ENCODE measurements at places on chromosomes 6 and 20.

DNA sequence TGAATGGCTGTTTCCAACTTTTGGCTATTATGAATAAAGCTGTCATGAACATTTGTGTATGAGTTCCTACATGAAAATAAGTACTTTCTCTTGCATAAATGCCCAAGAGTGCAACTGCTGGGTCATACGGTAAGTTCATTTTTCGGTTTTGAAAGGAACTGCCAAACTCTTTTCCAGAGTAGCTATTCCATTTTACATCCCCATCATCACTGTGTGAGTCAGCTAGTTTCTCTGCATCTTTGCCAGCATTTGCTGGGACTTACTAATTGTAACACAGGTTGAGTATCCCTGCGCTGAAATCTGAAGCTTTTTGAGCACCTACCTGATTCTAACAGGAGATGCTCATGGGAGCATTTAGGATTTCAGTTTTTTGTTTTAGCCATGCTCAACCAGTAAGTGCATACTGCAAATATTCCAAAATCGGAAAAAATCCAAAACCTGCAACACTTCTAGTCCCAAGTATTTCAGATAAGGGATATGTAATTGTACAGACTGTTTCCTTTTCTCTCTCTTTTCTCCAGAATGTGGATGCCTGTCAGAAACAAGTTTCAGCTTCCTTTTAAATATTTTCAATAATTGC lies 118.4 kb downstream of the DTNBP1 start:
- no peak for DNase-seq

DNA sequence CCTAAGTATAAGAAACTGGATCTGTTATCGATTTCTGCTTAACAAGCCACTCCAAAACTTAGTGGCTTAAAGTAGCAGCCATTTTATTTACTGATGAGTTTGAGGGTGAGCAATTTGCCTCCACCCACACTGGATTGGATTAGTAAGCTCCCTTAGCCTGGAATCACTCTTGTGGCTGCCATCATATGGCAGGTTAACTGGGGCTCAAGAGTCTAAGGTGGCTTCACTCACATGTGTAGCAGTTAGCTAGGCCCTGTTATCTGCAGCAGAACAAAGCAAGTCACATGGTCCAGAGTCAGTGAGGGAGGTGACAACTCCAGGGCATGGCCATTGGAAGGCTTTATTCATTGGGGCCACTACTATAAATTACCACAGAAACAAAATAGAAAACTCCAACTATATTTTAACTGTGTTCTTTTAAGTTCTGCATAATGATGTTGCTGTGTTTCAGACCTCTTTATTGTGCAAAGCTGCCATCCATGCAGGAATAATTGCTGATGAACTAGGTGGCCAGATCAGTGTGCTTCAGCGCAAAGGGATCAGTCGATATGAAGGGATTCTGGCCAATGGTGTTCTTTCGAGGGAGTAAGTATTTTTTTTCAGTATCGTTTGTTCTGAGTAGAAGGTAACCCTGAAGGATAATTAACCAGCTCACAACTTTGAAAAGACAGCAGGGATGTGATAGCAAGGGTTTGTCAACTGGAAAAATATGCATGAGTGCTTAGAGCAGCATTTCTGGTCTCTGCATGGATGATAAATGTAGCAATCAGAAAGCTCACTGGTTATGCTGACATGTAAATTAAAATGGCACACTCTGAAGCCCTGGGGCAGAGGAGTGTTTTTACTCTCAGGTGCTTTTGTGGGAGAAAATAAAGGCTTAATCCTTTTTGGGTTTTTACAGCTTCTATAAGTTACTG lies 49.6 kb downstream of the DCBLD1 start:
- DNase-seq, result no peak

GRCh38 chr6:162917506-162917905 lies 189.7 kb downstream of the PACRG start:
- no peak for DNase-seq

DNA sequence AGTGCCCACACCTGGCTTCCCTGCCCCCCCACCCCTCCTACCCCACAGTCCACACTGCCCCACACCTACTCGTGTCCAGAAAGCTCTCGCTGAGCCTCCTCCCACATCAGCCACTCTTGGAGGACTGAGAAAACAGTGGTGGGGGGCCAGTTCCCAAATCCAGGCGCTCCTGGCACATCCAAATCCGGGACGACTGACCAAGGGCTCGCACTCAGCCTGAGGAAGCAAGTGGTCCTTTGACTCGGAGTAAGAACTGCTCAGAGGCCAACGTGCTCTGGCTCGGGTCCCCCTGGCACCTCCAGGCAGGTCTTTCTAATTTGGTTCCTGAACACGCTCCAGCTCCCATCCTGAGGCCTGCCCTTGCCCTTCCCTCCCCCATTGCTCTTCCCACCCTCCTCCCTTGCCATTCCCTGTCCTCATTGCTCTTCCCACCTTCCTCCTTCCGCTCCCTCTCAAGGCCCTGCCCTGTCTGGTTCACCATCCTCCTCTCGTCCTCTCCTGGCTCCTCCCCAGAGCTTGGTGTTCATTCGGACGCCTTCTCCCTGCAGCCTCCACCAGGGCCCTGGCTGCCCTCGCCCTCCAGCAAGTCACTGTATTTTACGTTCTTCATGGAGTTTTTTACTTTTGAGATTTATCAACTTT lies 83.6 kb downstream of the THBS2 start:
- DNase-seq, result no peak

- DNase-seq, result no peak
These were observed 45.2 kb downstream of the BCKDHB start for GRCh38 chr6:80151635-80152034.

GRCh38 chr6:125099211-125100073 lies 54.1 kb upstream of the TPD52L1 start:
- peak; percentile 6 for DNase-seq

DNA sequence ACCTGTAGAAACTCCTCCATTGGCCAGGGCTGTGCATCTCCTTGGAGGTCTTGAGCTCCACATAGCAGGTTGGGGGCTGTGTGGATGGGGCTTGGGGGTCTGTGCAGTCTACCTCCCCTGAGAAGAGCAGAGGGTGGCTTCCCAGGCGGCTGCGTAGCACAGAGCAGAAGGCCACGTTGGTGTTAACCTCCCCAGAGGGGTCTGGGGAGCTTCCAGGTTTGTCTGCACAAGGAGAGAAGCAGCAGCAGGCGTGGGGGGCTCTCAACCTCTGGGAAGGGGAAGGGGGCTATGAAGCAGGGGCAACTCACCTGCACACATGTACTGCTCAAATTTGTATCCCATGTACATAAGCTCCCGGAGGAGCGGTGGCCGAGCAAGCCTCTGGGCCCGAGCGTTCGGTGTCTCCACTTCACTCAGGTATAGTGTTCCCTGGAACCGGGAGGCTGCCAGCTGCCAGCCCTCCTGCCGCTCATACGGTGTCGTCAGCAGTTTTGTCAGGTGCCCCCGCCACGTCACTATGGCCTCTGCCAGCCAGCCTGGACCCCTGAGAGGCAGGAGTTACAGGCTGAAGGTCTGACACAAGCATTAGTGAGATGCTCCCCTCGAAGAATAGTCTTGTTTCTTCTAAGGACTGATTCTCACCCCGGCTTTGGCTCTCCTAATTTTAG lies 1.2 kb downstream of the DXO start:
- DNase-seq, result no peak

- DNase-seq, result no peak
These were observed 17.8 kb upstream of the COL19A1 start for GRCh38 chr6:69848552-69848951.

- no peak for DNase-seq
These were observed 32.0 kb upstream of the PCMTD2 start for GRCh38 chr20:64223526-64224067.

DNA sequence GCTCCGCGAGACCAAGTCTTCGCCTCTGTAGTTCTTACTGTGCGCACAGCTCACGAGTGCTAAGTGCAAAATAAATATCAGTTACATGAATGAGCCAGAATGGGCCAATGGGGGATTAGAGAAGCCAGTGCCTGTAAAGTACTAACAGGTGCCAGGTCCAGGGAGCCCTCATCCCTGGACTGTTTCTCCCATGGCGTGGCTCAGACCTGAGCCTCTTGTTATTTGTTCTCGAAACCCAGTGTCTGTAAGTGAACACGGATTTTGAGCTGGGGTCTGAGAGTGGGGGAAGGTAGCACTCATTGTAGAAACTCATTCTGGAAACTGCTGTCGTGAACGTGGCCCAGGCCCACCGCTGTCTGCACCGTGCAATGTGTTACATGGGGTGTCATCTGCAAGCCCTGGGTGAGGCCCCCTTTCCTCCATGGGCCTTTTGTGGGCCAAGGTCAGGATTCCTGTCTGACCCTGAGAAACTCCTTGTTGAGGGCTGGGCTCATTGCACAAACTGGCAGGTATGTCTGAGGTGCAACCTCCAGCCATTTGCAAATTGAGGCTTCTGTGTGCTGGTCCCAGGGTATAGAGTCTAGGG lies 154.7 kb downstream of the SYCP2 start:
- DNase-seq, result no peak

DNA sequence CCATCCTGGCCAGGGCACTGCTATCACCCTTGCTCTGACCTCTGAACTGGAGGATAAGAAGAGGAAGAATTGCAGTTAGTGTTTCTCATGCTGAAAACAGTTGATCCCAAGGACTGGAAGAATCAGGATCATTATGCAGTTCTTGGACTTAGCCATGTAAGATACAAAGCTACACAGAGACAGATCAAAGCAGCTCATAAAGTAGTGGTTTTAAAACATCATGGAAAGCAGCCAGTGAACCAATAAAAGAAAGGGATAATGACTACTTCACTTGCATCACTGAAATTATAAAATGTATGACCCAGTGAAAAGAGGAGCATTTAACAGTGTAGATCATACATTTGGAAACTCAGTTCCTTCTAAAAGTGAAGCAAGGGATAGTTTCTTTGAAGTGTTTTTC lies 47.7 kb downstream of the DNAH8 start:
- no peak for DNase-seq

DNA sequence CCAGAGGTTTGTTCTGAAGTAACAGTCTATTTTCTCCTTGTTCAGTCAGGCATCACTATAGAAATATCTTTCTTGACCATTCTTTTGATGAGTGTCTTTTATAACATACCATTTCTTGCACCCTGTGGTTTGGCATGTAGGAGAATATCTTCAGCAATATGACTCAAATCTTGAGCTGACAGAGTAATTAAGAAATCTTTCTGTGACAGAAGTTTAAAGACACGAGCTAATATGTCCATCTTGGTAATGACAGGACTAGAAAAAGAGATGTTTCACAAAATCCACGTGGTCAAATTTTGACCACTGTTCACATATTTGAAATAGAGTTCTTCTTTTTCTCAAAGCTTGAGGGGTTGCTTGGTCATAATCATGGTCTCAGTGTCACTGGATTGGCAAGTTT lies 149.9 kb downstream of the MYB start:
- DNase-seq, result no peak

DNA sequence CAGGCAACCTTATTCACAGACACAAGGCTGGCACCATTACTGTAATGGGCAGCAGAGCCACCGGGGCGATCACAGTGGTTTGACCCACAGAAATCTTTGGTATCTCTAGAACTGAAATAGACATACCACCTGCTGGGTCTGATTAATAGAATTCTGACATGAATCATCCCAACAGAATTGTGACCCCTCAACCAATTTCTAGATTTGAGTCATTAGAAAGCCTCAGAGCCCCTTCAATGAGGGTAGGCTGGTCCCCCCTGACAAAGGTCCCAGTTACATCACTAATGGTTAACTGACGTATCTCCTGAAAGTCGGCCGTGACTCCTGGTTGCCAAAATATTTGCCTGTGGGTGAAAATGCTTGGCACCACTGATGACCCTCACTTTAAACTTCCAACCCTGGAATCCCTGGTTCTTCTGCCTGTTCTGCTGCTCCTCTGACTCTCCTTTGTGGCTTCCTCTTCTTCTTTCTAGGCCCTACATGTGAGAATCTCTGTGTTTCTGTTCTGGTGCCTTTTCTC lies 124.9 kb upstream of the ARID1B start:
- no peak for DNase-seq

- DNase-seq, result no peak
These were observed 162.1 kb upstream of the TBX18 start for GRCh38 chr6:84926189-84927155.

GRCh38 chr20:51710361-51710894 lies 57.8 kb downstream of the ATP9A start:
- DNase-seq, result no peak

DNA sequence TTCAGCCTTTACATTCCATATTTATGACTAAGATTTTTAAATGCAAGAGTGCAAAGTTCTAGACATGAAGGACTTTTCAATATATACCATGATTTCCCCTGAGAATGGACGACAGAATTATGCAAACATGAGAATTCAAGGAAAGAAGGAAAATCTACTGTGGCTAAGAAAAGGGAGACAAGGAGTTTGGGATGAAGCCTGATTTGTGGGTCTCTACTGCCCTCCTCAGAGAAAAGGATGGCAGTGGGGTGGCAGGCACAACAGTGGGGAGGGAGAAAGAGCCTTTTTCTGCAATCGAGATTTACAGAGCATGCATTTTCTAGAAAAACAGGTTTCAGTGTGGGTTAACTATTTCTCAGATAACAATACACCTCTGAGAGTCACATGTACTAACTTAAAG lies 466.9 kb upstream of the NRSN1 start:
- no peak for DNase-seq

DNA sequence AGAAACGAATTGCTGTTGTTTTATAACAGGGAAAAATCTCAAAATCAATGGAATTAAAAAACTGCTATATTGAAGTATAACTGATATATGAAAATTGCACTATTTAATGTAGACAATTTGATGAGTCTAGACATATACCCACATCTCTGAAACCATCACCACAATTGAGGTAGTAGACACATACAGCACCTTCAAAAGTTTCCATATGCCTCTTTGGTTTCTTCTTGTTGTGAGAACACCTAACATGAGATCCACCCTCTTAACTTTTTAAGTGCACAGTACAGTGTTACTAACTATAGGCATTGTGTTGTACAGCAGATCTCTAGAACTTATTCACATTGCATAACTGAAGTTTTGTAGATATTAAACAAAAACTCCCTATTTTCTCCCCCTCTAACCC lies 14.0 kb upstream of the SLC17A5 start:
- no peak for DNase-seq

DNA sequence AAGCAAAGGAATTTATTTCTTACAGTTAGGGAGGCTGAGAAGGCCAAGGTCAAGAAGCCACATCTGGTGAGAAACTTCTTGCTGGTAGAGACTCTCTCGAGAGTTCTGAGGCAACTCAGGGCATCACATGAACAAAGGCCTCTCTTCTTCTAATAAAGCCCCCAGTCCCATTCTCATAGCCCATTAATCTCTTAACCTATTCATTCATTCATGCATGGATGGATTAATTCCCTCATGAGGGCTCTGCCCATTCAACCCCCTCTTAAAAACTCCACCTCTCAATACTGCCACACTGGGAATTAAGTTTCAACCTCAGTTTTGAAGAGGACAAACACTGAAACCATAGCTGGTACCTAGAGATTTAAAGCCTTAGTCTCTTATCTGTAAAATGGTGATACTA lies 217.9 kb upstream of the SPTLC3 start:
- DNase-seq, result no peak

- no peak for DNase-seq
These were observed 110.4 kb downstream of the HFE start for GRCh38 chr6:26197636-26197932.

Data from stimulated activated CD4-positive, alpha-beta T cell treated with anti-CD3 and anti-CD28 coated beads, TNF-alpha, amount 100 ng/mL, for 48 hours (primary cell).